ENCODE measurements at places on chromosomes 12 and 14. TPM values are rescaled to one million over a fixed set of nuclear protein-coding genes. Genes with fewer than 3 reads are reported as not detected.

- no peak for DNase-seq
These were observed 17.6 kb upstream of the RNASE1 start for GRCh38 chr14:20820063-20820904.

Gene LTBP2
- total RNA-seq: 1.7 TPM

Gene WSCD2
- total RNA-seq: not detected

DNA sequence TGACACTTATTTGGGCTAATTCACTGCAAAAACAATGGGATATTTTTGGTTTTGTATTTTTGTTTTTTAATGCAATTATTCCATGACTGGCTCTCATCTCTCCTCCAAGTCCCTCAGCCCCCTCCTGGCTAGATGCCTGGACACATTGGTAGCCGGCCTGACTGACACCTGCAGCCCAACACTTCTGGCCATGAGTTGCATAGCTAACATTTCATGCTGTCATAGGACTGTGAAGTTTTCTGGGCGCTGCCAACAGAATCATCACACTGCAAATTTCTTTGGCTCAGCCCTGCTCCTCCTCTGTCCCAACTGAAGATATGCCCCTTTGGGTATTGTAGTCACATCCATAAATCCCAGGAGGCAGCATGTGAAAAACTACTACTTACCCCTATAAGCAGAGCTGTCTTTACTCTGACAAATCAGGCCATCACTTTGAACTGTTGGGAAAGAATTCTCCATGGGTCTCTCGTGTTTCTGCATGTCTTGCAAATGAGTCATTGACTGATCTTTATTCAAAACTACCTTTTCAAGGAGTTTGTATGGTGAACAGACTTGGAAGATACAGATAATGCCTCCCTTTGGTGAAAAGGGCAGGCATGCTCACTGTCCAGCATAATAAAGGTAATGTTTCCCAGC, 126.7 kb upstream of the LGR5 start:
- DNase-seq: no peak

DNA sequence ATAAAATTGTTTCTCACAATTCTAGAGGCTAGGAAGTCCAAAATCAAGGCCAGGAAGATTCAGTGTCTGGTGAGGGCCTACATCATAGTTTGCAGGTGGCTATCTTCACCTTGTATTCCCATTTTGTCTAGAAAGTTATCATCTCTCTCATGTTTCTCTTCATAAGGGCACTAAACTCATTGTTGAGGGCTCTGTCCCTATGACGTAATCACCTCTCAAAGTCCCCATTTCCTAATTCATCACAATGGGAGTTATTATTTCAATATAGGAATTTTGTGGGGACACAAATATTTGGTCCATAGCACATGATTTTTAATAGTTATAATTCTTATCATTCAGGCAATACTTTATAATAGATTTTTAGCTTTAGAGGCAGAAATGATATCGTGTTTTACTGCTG, 1509.2 kb upstream of the SEL1L start:
- no peak for DNase-seq

Gene KLRC4
- 0.16 TPM for total RNA-seq

Gene COQ6
- 22.9 TPM for total RNA-seq

DNA sequence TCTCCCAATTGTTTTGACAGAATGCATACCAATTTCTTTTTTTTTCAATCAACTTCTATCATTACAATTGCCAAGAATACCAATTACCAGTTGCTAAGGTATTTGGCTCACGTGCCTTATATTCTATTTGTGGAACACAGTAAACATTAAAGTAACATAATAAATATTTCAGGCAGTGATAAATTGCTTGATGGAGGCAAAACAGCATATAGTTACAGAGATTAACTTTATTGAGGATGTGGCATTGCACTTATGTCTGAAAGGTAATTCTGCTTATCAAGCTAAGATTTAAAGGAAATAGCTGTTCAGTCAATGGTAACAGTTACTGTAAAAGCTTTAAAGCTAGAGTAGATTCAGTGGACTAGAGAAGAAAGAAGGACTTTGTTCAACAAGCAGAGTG, 1107.8 kb downstream of the FSCB start:
- no peak for DNase-seq

DNA sequence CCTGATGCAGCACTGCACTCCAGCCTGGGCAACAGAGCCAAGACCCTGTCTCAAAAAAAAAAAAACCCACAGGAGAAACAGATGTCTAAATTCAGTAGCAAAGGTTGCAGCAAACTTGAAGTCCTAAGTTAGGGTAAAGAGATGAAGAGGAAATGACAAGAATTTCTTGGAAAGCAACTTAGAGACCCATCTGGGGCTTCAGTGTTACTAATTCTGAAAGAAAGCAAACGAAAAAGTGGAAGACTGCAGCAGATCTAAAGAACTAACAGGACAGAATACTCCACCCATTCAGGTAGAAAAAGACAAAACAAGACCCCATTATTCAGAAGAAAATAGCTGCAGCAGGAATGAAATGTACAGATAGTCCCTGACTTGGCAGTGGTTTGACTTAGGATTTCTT, 31.9 kb downstream of the RESF1 start:
- no peak for DNase-seq

GRCh38 chr14:90576981-90577660, 180.3 kb downstream of the CALM1 start:
- no peak for DNase-seq

DNA sequence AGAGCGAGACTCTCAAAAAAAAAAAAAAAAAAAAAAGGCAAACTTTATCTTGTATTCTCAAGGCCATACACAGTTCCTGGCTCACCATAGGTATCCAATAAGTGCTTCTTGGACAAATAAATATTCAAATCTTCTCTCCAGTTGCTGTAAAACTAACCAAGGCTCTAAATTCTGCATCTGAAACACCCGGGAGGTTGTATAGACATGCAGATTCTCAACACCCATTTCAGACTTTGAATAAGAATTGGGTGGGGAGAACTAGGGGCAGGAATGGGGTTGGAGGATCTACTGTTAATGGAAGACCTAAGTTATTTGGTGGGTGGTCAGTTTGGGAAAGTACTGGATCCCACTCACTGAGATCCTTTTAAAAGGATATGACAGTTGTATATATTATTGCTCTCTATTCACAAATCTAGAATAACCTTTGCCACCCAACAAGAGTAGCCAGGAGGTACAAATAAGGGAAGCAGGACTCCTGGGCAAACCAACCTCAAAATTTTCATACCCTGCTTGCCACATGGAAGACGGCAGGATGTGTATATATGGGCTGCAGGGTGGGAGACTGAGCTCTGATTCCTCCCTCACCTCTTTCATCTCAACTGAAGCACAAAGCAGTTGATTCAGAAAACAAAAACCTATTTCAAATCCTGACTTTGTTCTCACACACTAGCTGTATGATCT, 879 bp downstream of the GDF3 start:
- no peak for DNase-seq

DNA sequence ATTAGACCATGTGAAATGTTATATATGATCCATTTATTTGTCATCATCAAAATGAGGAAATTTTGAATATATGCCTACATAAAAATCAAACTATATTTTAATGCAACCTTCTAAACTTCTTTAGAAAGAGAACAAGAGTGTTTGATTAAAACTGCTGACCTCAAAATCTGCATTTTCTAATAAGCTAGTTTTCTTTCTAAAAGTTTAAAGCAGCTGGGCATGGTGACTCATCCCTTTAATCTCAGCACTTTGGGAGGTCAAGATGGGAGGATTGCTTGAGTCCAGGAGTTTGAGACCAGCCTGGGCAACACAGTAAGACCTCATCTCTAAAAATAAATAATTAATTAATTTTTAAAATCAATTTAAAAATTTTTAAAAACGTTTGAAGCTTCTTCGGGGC, 36.2 kb downstream of the GNPTAB start:
- DNase-seq: no peak

Gene DLK1
- total RNA-seq: 8.2 TPM

Gene ACIN1
- 69.7 TPM for total RNA-seq

DNA sequence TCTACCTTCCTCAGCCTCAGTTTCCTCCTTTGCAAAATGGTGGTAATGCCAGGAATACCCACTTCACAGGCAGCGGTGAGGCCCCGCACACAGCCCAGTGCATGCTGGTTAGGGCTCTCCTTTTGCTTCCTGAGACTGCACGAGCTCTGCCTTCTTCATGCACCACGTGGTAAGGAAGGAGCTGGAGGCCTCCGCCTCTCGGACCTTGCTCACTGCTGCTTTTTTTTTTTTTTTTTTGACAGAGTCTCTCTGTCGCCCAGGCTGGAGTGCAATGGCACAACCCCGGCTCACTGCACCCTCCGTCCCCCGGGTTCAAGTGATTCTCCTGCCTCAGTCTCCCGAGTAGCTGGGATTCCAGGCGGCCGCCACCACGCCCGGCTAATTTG, 18.1 kb downstream of the TAMALIN start:
- DNase-seq: peak; percentile 61

DNA sequence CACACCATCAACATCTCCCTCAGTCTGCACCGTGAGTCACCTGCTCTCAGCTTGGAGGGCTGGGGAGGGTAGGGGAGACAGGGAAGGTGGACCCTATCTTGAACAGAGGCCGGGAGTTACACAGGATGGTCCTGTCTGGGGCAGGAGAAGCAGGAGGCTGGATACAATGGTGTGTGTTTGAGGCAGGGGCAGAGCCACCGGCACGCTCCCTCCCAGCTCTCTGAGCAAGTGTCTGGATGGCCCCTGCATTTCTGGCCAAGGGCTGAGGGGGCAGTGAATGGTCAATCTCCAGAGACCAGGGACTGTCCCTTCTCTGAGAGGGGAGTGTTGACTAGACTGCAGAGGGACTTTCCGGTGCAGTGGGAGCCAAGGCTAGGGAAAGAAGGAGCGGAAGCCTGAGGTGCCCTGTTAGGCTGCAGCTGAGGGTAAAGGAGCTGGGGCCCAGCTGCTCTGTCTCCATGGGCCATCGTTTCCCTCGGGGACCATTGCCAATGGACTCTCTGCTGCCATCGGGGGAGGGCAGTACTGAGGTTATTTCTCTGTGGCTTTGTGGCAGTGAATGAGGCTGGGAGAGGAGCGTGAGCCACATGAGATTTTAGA, 1.9 kb downstream of the LRP1-AS start:
- DNase-seq: no peak

Gene TMEM119
- not detected for total RNA-seq

GRCh38 chr12:71216725-71217579, 59.2 kb upstream of the TSPAN8 start:
- peak; percentile 65 for DNase-seq

DNA sequence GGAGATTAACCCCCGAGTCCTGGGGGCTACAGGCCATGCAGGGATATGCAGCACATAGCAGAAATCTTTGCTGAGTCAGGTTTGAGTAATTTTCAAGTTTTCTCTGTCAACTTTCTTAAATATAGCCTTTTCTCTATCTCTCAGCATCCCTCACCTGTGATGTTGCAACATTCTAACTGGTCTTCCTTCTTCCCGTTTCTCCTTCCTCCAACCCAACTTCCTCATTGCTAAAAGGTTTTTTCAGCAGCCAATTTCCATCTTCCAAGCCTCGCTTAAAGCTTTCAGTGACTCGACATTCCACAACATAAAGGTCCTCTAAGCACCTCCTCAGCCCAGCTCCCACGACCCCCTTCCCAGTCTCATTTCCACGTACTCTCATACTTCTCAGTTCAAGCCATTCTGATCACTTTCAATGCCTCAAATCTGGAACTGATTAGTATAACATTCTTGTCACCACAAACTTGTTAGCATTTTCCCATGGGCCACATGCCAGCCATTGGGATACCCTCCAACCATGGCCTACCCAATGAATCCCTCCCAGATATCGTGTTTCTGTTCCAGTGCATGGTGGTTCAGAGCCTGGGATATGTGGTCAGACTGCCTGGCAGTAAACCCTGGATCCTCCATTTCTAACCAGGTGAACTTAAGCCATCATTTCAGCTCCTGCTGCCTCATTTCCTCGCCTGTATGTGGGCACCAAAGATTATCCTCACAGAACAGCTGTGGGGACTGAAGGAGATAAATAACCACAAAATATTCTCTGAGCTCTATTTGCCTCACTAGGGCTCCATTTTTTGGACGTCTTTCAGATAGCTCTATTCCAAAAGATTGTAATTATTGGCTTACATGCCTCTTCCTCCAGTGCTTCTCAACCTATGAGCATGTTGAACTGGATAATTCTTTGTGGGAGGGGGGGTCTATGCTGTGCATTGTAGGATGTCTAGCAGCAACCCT, 65.8 kb downstream of the KCNK10 start:
- no peak for DNase-seq

Gene CAPS2
- 2.3 TPM for total RNA-seq

DNA sequence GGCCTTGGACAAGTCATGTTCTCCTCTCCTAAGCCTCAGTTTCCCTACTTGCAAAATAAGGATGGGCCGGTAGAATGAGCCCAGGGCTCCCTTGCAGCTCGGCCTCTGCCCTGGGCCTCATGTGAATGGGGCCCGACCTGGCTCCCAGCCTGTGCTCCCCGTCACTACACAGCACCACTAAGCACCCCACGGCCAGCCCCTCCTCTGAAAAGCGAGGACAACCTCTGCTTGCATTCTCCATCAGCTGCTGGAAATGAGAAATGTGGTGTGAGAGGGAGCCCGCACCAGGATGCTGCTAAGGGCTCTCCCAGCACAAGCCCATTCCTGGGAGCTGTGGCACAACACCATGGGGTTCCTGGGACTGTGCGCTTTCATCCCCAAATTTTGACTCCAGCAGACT, 10.2 kb downstream of the SLC25A47 start:
- DNase-seq: no peak

- DNase-seq: peak; percentile 58
These were observed at the start of gene PRKD1 for GRCh38 chr14:29927376-29928116. Gene PRKD1 (minus strand): TSS chr14:29927847.

Gene PTPRQ
- not detected for total RNA-seq

- DNase-seq: no peak
These were observed 148.1 kb upstream of the CCDC198 start for GRCh38 chr14:57641776-57642175.

GRCh38 chr12:88472775-88473174, 107.5 kb downstream of the KITLG start:
- no peak for DNase-seq

DNA sequence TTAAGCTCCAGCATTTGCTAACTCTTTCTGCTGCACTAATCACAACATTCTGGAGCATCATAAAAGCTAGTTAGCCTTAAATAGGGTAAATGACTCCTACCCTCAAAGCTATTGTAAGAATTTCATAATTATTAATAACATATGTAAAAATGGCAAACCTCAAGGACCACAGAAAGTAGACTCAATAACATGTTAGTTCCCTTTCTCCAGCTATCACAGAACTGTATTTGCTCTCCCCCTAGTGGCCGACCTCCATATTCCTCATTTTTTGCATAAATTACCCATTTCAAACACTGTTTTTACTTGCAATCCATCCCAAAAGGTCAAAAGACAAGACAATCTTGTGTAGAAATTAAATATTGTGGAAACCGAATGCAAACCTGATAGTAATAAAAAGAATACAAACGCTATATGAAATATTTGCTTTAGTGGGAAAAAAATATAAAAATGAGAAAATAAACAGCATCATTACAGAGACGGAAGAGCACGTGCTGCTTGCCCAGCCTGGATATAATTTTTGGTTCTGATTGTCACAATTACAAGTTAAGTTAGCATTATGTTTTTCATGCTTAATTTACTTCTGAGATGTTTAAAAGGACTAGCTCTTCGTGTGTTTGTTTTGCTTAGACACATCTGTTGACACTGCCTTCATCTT, 97.9 kb downstream of the RERGL start:
- DNase-seq: peak; percentile 62

Measured in SK-MEL-5 (cell line).